CD4-positive, alpha-beta memory T cell (primary cell): ENCODE measurements at places on chromosomes 2 and 18.

- no peak for DNase-seq
These were observed 13.6 kb upstream of the PELI1 start for GRCh38 chr2:64157792-64158191.

GRCh38 chr18:8609659-8610458 lies 622 bp downstream of the RAB12 start:
- DNase-seq: peak; percentile 23

DNA sequence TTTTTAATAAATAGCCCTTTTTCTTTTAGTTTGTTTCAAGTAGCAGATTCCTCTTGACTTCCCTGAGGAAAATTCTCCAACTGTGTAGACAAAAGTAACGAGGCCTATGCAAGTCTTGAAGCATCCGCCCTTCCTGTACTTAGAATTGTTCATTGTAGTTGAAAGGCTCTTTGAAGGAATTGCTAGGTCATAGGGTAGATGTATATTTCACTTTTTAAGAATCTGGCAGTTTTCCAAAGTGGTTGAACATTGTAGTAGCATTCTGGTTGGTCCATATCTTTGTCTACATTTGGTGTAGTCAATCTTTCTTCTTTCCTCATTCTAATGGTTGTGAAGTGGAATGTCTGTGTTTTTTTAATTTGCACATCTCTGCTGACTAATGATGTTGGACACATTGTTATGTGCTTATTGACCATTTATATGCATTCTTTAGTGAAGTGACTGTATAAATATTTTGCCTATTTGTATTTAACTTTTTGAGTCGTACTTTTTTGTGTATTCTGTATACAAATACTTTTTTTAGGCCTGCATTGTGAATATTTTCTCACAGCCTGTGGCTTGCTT lies 5.6 kb upstream of the SERPINB11 start:
- DNase-seq: no peak

DNA sequence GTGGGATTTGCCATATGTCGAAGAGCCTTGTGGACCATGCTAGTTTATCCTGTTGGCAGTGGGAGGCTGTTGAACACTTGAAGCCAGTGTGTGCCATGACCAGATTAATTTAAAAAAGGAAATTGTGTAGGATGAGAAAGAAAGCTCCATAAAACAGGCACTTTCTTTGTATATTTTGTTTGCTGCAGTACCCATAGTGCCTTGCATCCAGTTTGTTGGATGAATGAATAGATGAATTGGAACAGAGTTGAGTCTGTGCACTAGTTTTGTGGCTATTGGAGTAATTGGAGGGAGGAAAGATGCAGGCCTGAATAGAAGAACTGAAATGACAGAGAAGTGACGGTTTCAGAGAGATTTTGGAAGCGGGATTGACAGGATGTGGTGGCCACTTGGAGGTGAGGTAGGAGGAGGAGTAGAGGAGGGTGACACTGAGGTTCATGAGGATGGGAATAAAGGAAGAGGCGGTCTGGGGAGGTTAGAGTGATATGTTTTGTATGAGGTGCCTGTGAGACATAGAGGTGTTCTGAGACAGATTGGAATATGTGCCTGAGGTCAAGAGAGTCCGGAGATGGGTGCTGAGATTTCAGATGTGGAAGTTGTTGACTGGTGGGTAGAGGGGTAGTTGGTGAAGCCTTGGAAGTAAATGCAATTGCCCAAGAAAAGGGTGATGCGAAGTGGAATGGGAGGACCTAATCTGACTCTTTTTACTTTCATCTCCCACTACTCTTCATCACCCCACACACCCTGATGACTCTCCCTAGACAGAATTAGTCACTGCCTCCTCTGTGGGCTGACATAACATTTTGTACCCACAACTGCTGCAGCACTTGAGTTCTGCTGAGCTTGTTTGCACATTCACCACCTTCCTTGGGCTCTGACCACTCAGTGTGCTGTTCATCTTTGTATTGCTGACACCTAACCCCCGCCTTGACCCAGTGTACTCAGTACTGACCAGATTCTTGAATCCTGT lies 5.1 kb downstream of the DGUOK start:
- no peak for DNase-seq

GRCh38 chr18:9690418-9691188 lies 17.5 kb upstream of the RAB31 start:
- no peak for DNase-seq

DNA sequence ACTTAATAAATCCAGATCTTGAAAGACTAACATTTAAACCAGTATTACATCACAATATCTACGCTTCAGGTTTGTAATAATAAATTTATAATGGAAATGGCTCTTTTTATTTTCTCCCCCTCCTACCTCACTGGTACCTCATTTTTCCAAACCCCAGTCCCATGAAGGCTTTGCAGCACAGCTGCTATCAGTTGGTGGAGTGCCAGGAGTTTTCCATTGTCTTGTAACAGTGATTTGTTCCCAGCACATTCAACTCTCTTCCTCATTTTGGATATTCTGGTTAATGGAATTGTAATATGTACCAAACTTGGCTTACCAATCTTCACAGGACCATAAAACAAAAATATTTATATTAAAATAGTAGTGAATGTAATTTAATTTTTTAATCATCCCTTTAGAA lies 91.2 kb downstream of the VRK2 start:
- no peak for DNase-seq

DNA sequence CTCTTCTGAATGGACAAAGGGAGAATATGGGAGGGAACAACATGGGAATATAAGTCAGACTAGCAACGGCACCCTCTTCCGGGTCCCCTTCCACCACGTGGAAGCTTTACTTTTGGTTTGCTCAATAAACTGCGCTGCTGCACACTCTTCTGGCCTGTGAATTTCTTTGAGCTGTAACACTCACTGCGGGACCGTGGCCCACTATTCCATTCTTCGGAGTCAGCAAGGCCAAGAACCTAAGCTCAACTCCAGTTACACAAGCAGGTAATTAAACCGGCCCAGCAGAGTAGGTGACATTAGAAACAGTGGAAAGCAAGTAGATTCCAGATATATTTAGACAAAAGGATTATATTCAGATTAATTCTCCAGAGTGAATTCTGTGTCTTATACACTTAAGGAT lies 697.4 kb upstream of the NXPH2 start:
- no peak for DNase-seq

DNA sequence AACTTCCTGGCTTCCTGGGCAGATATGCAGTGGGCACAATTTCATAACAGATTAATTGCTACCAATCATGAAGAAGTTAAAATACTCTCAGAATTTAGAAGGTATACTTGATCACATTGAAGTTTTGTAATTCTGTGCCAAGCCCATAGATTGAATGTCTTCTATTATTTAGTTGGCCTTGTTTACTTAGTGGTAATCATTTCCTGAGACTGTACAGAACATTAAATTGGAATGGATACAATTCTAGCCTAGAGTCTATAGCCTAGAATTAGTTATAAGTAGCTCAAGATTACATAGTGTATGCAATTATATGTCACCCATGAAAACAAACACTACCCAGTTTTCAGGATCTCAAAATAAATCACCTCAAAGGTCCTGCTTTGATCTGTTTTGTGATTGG lies 615.8 kb downstream of the XIRP2 start:
- no peak for DNase-seq

DNA sequence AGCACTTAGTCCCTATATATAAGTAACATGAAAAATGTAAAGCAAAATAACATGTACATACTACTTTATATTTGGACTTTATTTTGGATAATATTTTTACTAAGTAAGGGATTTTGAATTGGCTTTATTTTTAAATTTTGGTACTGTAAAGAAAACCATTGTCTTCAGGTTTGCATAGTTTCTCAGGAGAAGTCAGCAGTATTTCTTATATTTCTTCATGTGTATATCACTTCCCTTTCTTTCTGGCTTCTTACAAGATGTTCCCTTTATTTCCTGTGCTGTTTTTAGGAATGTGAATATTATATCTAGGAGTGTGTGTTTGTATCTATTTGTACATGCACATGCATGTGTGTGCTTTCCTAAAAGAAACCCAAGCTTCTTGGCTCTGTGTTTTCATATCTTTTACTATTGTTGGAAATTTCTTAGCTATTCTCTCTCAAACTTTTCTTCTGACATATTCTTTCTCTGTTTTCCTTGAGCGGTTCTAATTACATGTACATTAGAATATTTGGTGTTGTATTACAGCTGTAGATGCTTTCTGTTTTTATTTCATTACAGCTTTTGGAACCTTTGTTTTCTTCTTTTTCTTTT lies 1549.7 kb upstream of the ACVR2A start:
- DNase-seq: no peak

DNA sequence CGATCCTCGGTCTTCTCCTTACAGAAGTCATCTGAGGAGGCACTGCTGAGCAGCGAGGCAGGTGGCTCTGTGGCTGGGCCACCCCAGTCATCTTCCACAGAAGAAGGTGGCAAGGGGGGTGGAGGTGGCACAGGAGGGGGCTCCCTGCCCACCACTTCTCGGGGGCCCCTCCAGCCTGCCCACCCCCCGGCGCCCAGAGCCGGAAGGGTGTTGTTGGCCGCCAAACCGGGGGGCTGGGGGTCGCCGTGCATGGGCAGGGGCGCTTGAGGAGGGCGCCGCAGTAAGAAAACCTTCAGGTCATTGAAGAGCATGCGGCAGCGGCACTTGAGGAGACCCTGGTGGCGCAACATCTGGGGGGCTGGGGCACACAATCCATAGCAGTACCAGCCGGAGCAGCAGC lies 2.5 kb downstream of the MARCHF4 start:
- DNase-seq: no peak

GRCh38 chr2:120764991-120765677 lies 29.5 kb downstream of the GLI2 start:
- no peak for DNase-seq

GRCh38 chr18:78892721-78893120 lies 86.9 kb upstream of the SALL3 start:
- no peak for DNase-seq

- no peak for DNase-seq
These were observed 232.7 kb upstream of the COPS8 start for GRCh38 chr2:236852977-236853374.

GRCh38 chr2:1745171-1746023 lies 1.1 kb upstream of the PXDN start:
- no peak for DNase-seq

GRCh38 chr18:2880473-2880872 lies 33.7 kb downstream of the EMILIN2 start:
- no peak for DNase-seq

DNA sequence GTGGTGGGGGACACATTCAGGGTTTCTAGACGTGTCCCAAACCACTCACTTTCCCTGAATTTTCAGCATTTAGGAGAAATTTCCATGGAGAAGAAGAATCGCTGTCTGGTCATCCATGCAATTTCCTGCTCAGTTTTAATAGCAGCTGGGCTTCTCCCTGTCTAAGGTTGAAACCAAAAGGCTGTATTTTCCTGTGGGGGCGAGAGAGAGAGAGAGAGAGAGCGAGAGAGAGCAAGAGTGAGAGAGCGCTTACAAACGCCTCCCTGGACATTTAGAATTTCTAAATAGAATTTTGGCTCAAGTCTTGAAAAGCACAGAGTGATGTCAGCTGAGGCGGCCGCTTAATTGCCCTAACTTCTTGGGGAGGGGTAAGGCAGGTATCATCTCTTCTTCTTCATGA lies 110.8 kb downstream of the SETBP1 start:
- no peak for DNase-seq

DNA sequence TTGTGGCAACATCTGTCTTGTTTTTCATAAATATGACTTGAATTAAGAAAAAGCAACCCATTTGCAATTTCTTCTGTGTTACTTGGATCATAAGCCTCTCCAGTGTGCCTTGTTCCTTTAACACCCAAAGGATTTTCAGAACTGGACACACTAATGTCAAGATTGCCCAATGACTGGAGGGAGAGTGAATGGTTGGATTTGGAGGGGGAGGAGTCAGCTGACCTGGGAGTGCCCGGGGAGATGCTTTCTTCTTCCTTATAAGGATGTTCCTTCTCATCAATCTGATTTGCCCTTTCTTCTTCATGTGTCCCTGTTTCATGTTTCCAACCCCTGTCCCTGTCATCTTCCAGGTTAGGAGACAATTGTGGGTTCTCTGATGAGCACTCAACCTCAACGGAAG lies 48.8 kb downstream of the ALPK2 start:
- no peak for DNase-seq

- no peak for DNase-seq
These were observed 155.8 kb upstream of the RND3 start for GRCh38 chr2:150643114-150643725.

GRCh38 chr18:45241271-45241670 lies 374.0 kb upstream of the SLC14A2 start:
- DNase-seq: no peak

- no peak for DNase-seq
These were observed 188.1 kb downstream of the CAMKMT start for GRCh38 chr2:44549856-44550255.

DNA sequence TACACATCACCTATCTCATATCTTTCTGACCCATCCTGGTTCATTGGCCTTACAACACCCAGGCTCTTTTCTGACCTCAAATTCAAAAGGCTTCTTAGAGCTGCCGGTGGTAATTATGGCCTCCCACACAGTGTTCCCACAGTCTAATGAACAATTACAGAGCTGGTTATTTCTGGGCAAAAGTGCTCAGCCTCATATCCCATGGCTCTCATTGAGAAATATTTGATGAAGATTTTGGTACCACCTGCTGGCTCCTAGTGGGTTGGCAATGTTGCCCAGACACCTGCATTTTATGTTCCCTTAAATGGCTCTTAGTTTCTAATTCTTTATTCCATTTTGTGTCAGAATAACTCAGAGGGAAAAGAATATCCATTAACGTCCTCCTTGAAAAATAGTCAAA lies 20.1 kb upstream of the SCYGR2 start:
- DNase-seq: no peak

DNA sequence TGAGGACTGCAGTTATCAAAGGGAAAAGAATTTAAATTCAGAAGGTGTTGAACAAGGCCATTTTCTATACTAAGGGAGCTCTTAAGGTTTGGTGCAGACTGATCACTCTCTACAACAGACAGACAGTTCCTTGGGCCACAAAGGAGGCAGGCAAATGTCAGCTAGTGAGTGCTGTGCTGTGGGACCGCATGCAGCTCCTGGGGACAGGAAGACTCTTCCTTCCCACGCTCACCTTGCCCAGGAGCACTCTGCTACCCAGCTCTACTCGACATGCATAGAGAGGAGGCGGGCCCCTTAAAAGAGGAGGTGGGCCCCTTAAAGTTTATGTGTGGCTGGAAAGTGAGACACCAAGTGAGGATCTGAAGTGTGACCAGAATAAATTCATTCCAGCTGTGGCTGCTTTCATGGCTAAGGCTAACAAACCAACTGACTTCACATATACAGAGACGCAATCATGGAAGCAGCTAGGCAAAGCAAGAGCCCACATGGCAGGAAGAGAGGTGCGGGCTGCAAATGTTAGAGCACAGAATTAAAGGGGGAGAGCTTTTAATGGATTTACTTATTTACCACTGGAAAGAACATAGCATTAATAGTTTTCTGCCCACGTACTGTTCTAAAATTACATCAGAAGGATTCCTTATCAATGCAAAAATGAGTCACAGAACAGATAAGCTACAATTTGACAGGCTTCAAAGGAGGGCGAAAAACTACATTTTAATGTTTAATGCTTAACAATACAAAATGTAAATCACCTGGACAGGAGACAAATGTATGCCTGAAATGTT lies 101.4 kb upstream of the RNU4ATAC start:
- DNase-seq: no peak

GRCh38 chr18:12990641-12990966 lies 558 bp upstream of the CEP192 start:
- DNase-seq: no peak
